ENCODE measurements at places on chromosomes 11 and 22. TPM values are rescaled to one million over a fixed set of nuclear protein-coding genes. Genes with fewer than 3 reads are reported as not detected.
A peak's percentile ranks its signal among the peaks of the same experiment; 100 is the strongest.

GRCh38 chr11:105774899-105775298 lies 165.0 kb downstream of the GRIA4 start:
- DNase-seq = no peak

- DNase-seq = peak; percentile 29
These were observed 9.3 kb downstream of the TFIP11 start for GRCh38 chr22:26502688-26503561.

GRCh38 chr11:47464483-47464882 lies 15.5 kb upstream of the RAPSN start:
- no peak for DNase-seq

DNA sequence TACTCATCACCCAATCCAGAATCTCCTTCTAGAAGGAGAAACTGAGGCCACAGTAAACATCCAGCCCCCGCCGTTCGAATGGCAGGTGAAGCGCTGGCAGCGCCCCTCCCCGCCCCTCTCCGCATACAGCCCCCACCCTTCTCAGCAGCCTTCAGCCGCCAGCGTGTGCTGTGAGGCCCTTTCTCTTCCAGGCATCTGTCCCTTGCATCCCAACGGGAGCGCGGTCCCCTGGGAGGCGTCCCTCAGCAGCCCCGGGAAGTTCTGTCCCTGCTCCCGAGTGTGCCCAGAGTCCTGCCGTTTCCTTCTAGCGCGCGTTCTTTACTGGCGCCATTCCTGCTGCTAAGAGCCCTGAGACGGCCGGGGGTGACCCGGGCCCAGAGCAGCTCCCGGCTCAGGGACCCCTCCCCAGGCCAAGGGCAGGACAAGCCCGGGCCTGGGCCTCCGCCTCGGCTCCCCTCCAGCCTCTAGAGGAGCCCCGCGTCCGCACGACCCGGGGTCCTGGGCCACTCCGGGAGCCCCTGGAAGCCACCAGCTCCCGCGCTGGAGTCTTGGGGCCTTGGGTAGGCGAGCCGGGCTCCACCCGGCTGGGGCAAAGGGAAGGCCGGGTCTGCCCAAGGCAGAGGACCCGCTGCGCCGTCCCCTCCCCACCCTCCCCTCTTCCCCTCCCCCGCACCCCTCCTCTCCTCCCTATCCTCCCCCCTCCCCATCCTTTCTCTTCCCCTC lies 450.4 kb downstream of the OPCML start:
- no peak for DNase-seq

- no peak for DNase-seq
These were observed 23.3 kb downstream of the ARL14EP start for GRCh38 chr11:30346068-30346688.

Gene MB
- 9,385 TPM for polyA plus RNA-seq

Gene MCAT
- polyA plus RNA-seq = 33.4 TPM

Gene OR51B4
- polyA plus RNA-seq = not detected

Gene PPP1CA
- polyA plus RNA-seq = 191 TPM

Data from psoas muscle (tissue), 8 donors.